Thymus (tissue), 14 donors: ENCODE measurements at places on chromosomes 5 and 9.

DNA sequence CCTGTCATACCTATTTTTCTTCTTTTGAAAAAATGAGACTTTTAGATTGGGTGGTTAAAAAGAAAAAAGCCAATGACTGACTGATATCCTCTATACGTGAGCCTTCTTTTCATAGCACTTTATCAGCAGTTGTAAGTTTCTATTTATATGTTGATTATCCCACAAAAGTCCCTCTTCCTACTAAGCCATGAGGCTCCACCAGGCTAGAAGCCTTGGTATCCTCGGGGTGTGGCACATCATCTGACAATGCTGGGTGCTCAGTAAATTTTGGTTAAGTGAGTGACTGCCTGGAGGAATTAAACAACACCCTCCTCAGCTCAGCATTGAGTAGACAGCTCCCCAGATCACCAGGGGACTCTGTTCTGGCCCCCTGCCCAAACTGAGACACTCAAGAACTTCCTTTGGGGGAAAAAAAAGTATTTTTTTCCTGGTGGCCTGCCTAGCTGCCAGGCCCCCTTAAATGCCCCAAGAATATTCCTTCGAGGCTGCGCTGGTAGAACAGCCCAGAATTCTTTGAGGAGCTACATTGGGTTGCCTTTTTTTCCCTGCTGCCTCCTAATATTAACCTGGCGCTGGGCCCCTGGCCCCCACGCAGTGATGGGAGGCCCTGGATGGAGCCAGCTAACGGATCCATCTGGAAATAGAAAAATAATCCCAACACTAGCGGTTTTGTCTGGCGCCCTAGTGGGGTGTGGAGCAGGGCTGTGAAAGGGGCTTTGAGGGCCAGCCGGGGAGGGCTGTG is 23.4 kb upstream of the COL27A1 start:
- no peak overlapping the region for H3K4me3 ChIP-seq
- no peak overlapping the region for H3K27ac ChIP-seq
- no peaks in the 10 kb centered on the region for H3K27me3 ChIP-seq
- DNase-seq = no peak
- no peaks in the 10 kb centered on the region for H3K36me3 ChIP-seq
- H3K4me1 ChIP-seq = no peaks in the 10 kb centered on the region

- DNase-seq = no peak
- no peaks in the 10 kb centered on the region for H3K27me3 ChIP-seq
- no peak overlapping the region for H3K4me3 ChIP-seq
- no peaks in the 10 kb centered on the region for H3K36me3 ChIP-seq
- H3K4me1 ChIP-seq = no peaks in the 10 kb centered on the region
- no peak overlapping the region for H3K27ac ChIP-seq
Measured at GRCh38 chr9:109156708-109157107, 10.3 kb downstream of the FRRS1L start.

- H3K27me3 ChIP-seq = no peaks in the 10 kb centered on the region
- DNase-seq = no peak
- H3K36me3 ChIP-seq = no peaks in the 10 kb centered on the region
Measured at GRCh38 chr9:115134941-115135340, 17.0 kb upstream of the TNC start.

DNA sequence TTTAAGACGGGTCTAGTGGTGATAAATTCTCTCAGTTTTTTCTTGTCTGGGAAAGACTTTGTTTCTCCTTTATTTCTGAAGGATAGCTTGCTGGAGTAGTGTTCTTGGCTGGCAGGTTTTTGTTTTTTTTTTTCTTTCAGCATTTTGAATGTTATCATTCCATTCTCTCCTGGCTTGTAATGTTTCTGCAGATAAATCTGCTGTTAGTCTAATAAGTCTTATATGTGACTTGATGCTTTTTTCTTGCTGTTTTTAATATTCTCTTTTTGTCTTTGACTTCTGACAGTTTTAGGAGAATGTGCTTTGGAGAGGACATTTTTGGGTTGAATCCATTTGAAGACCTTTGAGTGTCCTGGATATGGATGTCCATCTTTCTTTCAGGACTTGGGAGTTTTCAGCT is 16.0 kb downstream of the HSD17B4 start:
- H3K27ac ChIP-seq = no peak overlapping the region
- DNase-seq = no peak
- H3K36me3 ChIP-seq = no peaks in the 10 kb centered on the region
- H3K4me1 ChIP-seq = no peaks in the 10 kb centered on the region
- no peaks in the 10 kb centered on the region for H3K27me3 ChIP-seq

DNA sequence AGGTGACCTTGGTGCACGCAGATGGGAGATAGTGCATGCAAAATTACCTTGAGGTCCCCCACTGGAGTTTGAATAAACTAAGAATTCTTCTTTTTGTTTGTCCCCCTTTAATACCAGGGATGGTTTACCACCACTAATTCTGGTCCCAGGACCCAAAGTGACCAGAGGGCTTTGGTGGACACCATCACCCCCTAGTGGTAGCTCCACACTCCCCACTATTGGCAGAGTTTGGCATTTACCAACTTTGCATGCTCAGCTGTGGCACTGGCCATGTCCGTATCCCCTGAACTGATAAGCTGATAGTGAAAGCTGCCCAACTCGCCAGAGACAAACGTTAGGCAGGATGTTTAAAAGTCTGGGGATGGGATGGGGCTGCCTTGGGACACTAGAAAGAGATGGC is 3.3 kb downstream of the ASTN2 start:
- H3K4me1 ChIP-seq = no peaks in the 10 kb centered on the region
- no peak overlapping the region for H3K27ac ChIP-seq
- no peak overlapping the region for H3K4me3 ChIP-seq

DNA sequence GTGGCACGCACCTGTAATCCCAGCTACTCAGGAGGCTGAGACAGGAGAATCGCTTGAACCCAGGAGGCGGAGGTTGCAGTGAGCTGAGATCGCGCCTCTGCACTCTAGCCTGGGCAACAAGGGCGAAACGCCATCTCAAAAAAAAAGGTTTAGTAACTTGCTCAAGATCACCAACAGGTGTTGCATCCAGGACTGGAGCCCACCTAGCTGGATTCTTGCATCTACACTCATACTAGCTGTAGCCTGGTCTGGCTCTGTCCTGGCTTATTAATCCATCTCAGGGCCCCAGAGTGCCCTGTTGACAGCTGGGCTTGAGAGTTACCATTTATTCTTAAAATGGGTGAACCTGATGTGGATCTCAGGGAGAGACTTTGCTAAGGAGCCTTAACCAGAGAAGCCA is 7.5 kb downstream of the WWC1 start:
- H3K27me3 ChIP-seq = peaks cover 13% of the 10 kb centered on the region
- no peaks in the 10 kb centered on the region for H3K36me3 ChIP-seq
- H3K4me3 ChIP-seq = no peak overlapping the region
- DNase-seq = no peak
